K562 (cell line): ENCODE measurements at places on chromosomes 2 and 18.

GRCh38 chr2:101175991-101176390 is 24.8 kb upstream of the TBC1D8 start:
- DNase-seq, result no peak

DNA sequence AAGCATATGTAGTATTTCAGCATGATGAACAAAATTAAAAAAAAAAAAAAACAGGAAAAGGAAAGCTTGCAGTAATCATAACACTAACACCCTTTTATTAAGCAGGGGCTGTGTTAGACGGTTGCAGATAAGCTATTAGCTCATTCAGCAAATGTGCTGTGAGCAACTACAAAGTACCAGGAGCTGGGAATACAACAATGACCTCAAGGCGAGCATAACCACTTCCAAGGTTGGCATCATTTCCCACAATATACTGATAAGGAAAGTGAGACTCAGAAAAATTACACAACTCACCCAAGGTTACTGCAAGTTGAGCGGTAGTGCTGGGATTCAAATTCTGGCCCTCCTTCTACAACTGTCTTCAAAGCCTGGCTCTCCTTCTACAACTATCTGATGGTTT is 38.2 kb upstream of the ACTR3 start:
- no peak for DNase-seq

- DNase-seq, result no peak
Observed at GRCh38 chr2:17791121-17791816, 25.0 kb upstream of the MSGN1 start.

DNA sequence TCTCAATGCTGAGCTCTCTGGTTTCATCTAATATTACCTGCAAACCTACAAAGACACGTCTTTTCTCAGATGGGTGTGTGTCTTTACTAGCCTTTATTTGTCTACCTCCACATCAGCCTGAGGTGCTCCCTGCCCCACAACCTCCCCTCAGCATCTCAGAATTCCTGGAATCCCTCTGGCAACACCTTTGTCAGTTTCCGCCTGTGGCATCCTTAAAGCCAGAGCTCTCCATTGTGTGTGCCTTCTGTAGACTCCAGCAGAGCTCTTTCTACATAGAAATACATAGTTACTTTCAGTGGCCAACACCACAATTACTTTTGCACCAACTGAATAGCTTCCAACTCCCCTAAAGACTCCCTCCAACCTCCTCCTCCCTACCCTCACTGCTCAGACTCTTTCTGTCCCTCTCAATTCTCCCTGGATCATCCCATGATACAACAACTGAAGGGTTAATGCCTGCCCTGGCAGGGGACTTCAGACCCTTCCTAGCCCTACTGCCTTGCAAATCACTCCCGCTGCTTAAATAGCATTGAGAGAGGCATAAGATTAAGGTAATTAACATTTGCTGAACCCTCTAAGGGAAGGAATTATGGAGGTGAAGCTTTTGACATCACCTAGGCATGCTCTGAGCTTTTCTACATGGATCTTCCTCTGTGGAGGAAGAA is 39.6 kb upstream of the RMDN2 start:
- no peak for DNase-seq

DNA sequence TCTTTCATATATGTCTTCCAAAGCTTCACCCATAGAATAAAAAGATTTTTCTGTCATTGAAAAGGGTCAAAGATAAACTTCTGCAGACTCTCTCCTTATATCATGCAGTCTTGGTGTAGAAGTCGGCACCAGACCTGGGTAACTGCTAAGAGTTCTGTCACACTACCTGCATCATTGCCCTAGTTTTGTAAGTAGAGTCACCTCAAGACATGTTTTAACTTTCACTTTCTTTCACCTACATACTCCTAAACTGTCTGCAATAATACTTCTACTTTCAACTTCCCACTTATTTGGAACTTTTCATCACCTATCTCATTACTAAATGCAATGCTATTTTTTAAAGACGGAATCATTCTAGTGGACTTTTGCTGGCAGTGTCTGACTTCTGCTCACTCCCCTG is 475.6 kb upstream of the VRK2 start:
- no peak for DNase-seq

- no peak for DNase-seq
Observed at GRCh38 chr18:31578126-31578525, 13.6 kb upstream of the TTR start.
